ENCODE measurements at places on chromosomes 5 and 9. TPM values are rescaled to one million over a fixed set of nuclear protein-coding genes. Genes with fewer than 3 reads are reported as not detected.
A peak's percentile ranks its signal among the peaks of the same experiment; 100 is the strongest.

GRCh38 chr9:123087359-123087888 is 54.0 kb downstream of the GPR21 start:
- DNase-seq: no peak

- DNase-seq: peak; percentile 41
Measured at GRCh38 chr5:160470437-160471361, 49.0 kb downstream of the PTTG1 start.

The LTC4S gene
- not detected for total RNA-seq

DNA sequence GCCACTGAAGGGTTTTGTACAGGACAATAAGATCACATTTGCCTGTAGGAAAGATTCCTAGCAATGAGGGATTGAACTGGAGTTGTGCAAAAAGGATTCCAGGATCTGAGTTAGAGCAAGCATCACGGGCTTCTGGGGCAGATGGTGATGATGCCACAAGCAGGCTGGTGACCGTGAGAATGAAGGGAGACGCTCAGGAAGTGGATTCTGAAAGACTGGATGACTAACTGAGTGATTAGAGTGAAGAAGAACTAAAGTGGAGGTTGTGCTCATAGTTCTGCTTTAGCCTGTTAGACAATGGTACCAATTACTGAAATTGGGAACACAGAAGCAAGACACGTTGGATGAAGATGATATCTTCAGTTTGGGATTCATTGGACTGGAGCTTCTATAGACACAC is 168.2 kb downstream of the CD180 start:
- DNase-seq: no peak
